Upper lobe of right lung (tissue), 1 donor: ENCODE measurements at places on chromosomes 12 and 14. TPM values are rescaled to one million over a fixed set of nuclear protein-coding genes. Genes with fewer than 3 reads are reported as not detected.

- H3K4me3 ChIP-seq = no peak overlapping the region
- DNase-seq = no peak
- H3K36me3 ChIP-seq = no peaks in the 10 kb centered on the region
- H3K4me1 ChIP-seq = no peaks in the 10 kb centered on the region
- H3K27me3 ChIP-seq = no peaks in the 10 kb centered on the region
- no peak overlapping the region for H3K27ac ChIP-seq
Measured at GRCh38 chr12:107474639-107475539, 210.7 kb upstream of the PWP1 start.

GRCh38 chr12:55428331-55429243 is 2.5 kb downstream of the OR6C76 start:
- H3K36me3 ChIP-seq = no peaks in the 10 kb centered on the region
- DNase-seq = no peak
- no peaks in the 10 kb centered on the region for H3K4me1 ChIP-seq

DNA sequence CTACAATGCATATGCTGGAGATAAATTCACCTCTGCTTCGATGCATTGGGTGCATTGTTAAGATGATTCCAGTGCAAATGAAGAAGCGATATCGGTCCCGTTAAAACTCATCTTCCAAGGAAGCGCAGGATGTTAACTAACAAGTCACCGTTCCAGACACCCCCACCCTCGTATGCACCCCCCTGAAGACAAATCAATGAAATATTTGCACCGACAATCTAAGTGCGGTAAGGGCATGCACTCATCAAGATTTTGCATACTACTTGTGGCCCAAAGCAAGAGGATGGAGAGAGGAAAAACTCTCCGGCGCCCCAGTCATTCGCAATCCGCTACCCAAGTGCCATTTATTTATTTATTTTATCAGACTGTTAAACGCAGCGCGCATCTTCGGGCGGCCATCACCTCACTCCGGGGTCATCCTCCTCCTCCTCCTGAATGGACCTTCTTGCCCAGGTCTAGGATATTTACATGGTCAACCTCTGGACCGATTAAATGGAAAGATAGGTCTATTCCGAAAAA is 1.2 kb downstream of the NOVA1 start:
- H3K36me3 ChIP-seq = no peaks in the 10 kb centered on the region
- no peaks in the 10 kb centered on the region for H3K4me1 ChIP-seq
- H3K4me3 ChIP-seq = peak overlapping the region; percentile 52

- H3K36me3 ChIP-seq = no peaks in the 10 kb centered on the region
- DNase-seq = no peak
- no peak overlapping the region for H3K4me3 ChIP-seq
- no peak overlapping the region for H3K27ac ChIP-seq
- no peaks in the 10 kb centered on the region for H3K27me3 ChIP-seq
- no peaks in the 10 kb centered on the region for H3K4me1 ChIP-seq
Measured at GRCh38 chr12:72406111-72406510, 133.9 kb downstream of the TRHDE start.

GRCh38 chr14:40494483-40494882 is 1062.2 kb upstream of the FBXO33 start:
- no peak overlapping the region for H3K27ac ChIP-seq
- no peaks in the 10 kb centered on the region for H3K4me1 ChIP-seq
- H3K4me3 ChIP-seq = no peak overlapping the region
- no peaks in the 10 kb centered on the region for H3K27me3 ChIP-seq
- no peaks in the 10 kb centered on the region for H3K36me3 ChIP-seq

DNA sequence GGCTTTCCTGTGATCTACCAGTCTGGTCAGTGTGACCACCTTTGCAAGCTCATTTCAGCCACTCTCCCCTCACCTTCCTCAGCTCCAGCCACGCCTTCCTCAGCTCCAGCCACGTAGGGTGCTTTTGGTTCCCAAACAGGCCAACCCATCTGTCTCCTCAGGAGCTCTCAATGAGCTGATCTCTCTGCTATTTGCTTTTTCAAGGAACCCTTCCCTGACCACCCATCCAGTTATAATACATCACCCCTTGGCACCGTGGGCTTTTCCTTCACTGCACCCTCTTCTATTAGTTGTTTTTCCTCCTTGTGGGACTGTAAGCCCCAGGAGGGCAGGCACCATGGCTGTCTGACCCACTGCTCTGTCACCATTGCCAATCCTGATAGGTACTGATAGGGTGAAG is 2.3 kb upstream of the PRKCH start:
- no peaks in the 10 kb centered on the region for H3K4me1 ChIP-seq
- no peaks in the 10 kb centered on the region for H3K27me3 ChIP-seq
- H3K27ac ChIP-seq = no peak overlapping the region
- H3K4me3 ChIP-seq = no peak overlapping the region
- no peak for DNase-seq

GRCh38 chr14:103540821-103541708 is 12.1 kb downstream of the TRMT61A start:
- H3K4me1 ChIP-seq = peaks cover 60% of the 10 kb centered on the region
- no peak overlapping the region for H3K4me3 ChIP-seq
- DNase-seq = no peak
- H3K27me3 ChIP-seq = no peaks in the 10 kb centered on the region

DNA sequence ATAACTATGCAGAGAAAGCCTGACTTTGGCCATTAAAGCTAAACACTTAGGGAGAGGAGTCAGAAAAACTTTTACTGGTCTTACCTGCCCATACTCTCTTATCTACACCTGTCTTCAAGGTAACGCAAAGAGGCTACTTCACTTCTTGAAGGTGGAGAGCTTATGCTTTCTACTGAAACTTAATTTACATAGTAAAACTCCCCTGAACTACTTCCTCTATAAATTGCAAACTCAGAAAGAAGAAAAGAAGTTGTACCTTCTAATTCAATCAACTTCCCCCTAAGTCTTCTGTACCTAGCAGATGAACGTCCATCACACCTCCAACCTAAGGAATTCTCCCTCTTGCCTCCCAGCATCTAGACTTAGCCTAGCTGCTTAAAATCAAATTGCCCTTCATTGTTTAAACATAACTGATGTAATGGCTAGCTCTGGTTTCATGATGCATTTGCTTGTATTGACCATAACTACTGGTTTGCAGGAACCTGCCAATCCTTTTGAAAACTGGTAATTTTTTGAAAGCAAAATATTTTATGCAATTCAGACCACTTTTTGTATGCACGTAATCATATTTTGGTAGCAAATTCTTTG is 87.7 kb downstream of the STON2 start:
- DNase-seq = no peak
- H3K4me3 ChIP-seq = no peak overlapping the region
- no peaks in the 10 kb centered on the region for H3K27me3 ChIP-seq
- peaks cover 15% of the 10 kb centered on the region for H3K4me1 ChIP-seq

- no peaks in the 10 kb centered on the region for H3K27me3 ChIP-seq
- H3K4me1 ChIP-seq = no peaks in the 10 kb centered on the region
- DNase-seq = no peak
- no peak overlapping the region for H3K4me3 ChIP-seq
Measured at GRCh38 chr14:28157887-28158791, 608.4 kb upstream of the FOXG1 start.

DNA sequence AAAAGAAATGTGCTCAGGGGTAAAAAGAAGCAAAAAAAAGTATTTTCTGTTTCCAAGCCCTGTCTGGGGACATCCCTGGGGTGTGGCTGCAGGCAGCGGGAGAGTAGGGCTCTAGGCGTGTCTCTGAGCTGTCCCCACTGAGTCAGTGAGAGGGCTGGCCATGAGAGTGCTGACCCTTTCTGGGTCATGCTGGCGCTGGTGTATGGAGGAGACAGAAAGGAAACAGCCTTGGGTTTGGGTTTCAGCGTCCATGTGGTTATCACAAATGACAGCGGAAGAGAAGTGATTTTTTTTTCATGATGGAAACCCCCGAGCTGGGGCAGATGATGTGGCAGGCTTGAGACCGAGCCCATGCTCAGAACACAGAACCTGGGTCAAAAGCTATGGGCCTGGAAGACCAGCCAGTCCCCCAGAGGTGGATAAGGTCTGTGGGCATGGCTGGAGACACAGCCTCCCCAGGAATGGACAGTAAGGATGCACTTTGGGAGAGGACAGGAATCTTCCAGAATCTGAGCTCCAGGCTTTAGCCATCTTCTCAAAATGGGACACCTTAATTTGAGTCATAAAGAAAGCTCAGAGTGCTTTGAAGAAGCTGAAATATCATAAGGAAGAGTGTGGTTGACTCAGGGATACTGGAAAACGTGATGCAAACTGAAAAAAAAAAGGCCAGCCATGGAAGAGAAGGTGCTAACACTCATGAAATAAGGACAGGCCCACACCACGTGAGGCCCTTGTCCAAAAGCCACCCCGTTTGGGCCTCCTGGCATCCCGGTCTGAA is 36.2 kb downstream of the SYNE3 start:
- no peak overlapping the region for H3K27ac ChIP-seq
- H3K4me3 ChIP-seq = no peak overlapping the region
- no peaks in the 10 kb centered on the region for H3K36me3 ChIP-seq
- no peaks in the 10 kb centered on the region for H3K27me3 ChIP-seq

GRCh38 chr12:7103837-7104584 is 5.0 kb downstream of the C1RL start:
- peaks cover 47% of the 10 kb centered on the region for H3K36me3 ChIP-seq
- H3K27me3 ChIP-seq = no peaks in the 10 kb centered on the region
- DNase-seq = no peak

DNA sequence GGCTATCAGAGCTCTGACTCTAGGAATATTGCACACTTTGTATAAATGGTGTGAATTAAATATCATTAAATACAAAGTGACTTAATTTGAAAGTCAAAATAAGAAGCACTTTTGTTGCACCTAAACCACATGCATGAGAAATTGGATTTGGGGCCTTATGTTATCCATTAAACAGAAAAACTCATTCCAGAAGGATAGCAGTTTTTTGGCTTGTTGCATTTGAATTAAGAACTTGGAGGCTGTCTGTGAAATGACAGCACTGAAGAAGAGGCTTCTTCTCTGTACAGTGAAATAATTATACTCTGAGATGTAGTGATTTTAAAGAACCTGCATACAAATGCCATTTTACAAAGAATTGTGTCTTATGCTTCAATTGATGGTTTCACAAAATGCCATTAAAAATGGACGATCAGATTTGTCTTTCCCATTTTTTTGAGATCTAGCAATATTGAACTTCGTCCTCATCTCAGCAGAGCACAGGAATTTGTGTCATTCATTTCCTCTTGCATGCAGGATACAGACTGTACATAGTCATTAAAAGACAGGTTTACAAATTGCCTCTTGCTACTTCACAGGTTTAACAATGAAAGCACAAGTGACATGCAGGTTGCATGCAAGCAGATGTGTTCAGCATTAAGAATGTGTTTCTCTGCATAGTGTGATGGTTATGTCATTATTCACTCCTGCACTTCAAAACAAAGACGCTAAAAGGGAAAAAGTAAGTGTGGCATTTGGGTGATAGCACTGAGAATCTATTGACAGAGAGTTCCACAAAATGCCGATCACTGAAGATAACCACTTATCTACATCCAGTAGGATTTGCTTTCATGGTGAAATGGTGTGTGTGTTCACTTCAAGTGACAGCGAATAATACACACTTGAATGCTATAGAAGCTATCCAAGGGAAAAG is 35.9 kb upstream of the PYGL start:
- H3K4me3 ChIP-seq = no peak overlapping the region
- DNase-seq = no peak
- no peaks in the 10 kb centered on the region for H3K27me3 ChIP-seq
- no peaks in the 10 kb centered on the region for H3K4me1 ChIP-seq
- no peaks in the 10 kb centered on the region for H3K36me3 ChIP-seq

- H3K27me3 ChIP-seq = no peaks in the 10 kb centered on the region
- no peak overlapping the region for H3K4me3 ChIP-seq
- H3K27ac ChIP-seq = no peak overlapping the region
- H3K4me1 ChIP-seq = no peaks in the 10 kb centered on the region
Measured at GRCh38 chr14:88592031-88592430, 29.2 kb downstream of the ZC3H14 start.

DNA sequence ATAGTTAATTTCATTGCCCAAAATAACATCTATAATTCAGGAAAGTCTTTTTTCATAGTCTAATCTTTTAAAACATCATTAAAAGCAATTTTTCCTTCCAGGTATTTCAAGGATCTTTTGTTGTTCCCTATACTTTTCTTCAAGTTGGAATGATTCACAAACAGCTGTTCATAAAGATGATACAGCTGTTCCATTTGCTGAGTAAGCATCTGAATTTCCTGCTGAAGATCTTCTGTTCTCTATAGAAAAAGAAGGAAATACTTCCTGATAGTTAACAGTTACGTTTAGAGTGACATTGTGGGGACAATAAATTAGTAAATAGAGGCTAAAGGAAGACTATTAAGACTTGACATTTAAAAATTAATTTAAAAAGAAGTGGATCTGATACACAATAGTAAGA is 30.3 kb upstream of the ESR2 start:
- peaks cover 3% of the 10 kb centered on the region for H3K27me3 ChIP-seq
- DNase-seq = no peak
- H3K27ac ChIP-seq = no peak overlapping the region
- no peak overlapping the region for H3K4me3 ChIP-seq
- H3K36me3 ChIP-seq = no peaks in the 10 kb centered on the region

GRCh38 chr12:77548797-77549196 is 281.9 kb upstream of the NAV3 start:
- no peaks in the 10 kb centered on the region for H3K36me3 ChIP-seq
- H3K27ac ChIP-seq = no peak overlapping the region
- no peak for DNase-seq
- no peaks in the 10 kb centered on the region for H3K4me1 ChIP-seq

GRCh38 chr12:80553316-80553715 is 109.3 kb downstream of the PTPRQ start:
- H3K4me3 ChIP-seq = no peak overlapping the region
- no peaks in the 10 kb centered on the region for H3K27me3 ChIP-seq
- H3K27ac ChIP-seq = no peak overlapping the region
- no peak for DNase-seq

- H3K4me1 ChIP-seq = no peaks in the 10 kb centered on the region
- H3K27ac ChIP-seq = no peak overlapping the region
- H3K4me3 ChIP-seq = no peak overlapping the region
- H3K36me3 ChIP-seq = no peaks in the 10 kb centered on the region
Measured at GRCh38 chr14:92264195-92264594, 58.8 kb upstream of the SLC24A4 start.

GRCh38 chr12:48824112-48824511 is 5.8 kb downstream of the CACNB3 start:
- no peaks in the 10 kb centered on the region for H3K4me1 ChIP-seq
- H3K4me3 ChIP-seq = no peak overlapping the region
- no peak overlapping the region for H3K27ac ChIP-seq
- peak; percentile 79 for DNase-seq

GRCh38 chr12:64569923-64570691 is 40.2 kb upstream of the RASSF3 start:
- H3K27me3 ChIP-seq = no peaks in the 10 kb centered on the region
- H3K4me3 ChIP-seq = no peak overlapping the region
- DNase-seq = no peak
- no peaks in the 10 kb centered on the region for H3K36me3 ChIP-seq
- H3K4me1 ChIP-seq = peaks cover 15% of the 10 kb centered on the region

GRCh38 chr14:96762650-96763049 is 34.5 kb upstream of the VRK1 start:
- DNase-seq = no peak
- no peaks in the 10 kb centered on the region for H3K27me3 ChIP-seq
- H3K4me3 ChIP-seq = no peak overlapping the region

GRCh38 chr12:45125997-45126396 is 75.1 kb upstream of the DBX2 start:
- no peaks in the 10 kb centered on the region for H3K36me3 ChIP-seq
- no peaks in the 10 kb centered on the region for H3K4me1 ChIP-seq
- no peak overlapping the region for H3K4me3 ChIP-seq

Gene PHC1
- total RNA-seq = 29.7 TPM

Gene MYF6
- not detected for total RNA-seq

Gene GALNT16
- 3.0 TPM for total RNA-seq

Gene CELA1
- not detected for total RNA-seq

Gene GALC
- 47.4 TPM for total RNA-seq

Gene KRT2
- not detected for total RNA-seq

Gene RTN1
- 9.6 TPM for total RNA-seq

Gene TM9SF1
- 52.0 TPM for total RNA-seq

Gene APOF
- total RNA-seq = not detected

Gene IL31
- not detected for total RNA-seq
